Left lung (tissue), 14 donors: ENCODE measurements at places on chromosomes 3 and 15.

DNA sequence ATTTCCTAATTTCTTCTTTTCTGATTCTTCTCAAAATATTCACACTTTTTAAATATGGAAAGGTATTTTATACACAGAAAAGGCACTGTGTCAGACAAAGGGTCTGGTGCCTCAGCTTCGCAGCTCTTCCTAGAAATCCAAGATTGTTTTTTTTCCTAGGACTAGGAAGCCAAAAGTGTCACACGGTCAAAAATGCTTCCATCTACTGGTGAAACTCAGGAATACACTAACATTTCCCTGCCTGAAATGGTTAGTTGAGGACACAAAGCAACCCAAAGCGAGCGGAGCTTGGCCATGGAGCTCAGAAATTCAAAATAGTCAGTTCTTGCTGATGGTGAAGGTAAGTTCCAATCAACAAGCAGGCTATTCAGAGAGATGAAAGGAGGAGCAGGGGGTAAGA, 426.5 kb upstream of the RASGRP1 start:
- no peak for DNase-seq
- no peak overlapping the region for H3K4me3 ChIP-seq
- no peaks in the 10 kb centered on the region for H3K36me3 ChIP-seq
- H3K27me3 ChIP-seq: no peaks in the 10 kb centered on the region

GRCh38 chr15:52496776-52497470, 31.8 kb downstream of the MYO5A start:
- H3K27me3 ChIP-seq: no peaks in the 10 kb centered on the region
- peaks cover 14% of the 10 kb centered on the region for H3K4me1 ChIP-seq
- no peak overlapping the region for H3K27ac ChIP-seq

DNA sequence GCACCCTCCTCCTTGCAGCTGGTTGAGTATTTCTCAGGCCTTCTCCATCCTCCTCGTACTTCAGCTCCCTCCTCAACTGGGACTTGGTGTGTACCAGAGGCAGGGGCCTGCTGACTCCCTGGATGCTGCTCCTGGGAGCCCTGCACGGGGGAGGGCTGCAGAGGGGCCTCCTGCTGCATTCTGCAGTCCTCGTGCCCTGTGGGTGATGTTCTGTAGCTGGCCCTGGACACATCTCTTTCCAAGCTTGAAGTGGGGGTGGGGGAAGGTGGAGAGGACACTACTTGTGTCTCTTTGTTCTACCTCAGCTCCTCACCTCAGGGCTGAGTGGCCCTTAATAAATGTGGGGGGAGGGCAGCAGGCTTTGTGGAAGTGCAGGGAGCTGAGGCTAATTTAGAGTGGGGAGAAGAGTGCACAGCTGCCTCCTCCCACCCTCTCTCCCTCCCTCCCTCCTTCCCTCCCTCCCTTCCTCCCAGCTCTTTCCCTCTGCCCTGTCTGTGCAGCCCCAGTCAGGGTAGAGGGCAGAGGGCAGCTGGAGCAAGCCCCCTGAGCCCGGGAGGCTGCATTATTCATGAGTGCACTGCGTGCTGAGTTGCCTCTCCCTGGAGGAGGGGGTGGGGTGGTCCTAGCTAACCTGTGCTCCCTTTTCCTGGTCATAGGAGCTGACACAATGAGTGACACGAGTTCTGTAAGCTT, 3.7 kb upstream of the GRM2 start:
- no peak for DNase-seq
- H3K27me3 ChIP-seq: no peaks in the 10 kb centered on the region
- no peak overlapping the region for H3K27ac ChIP-seq
- H3K36me3 ChIP-seq: no peaks in the 10 kb centered on the region
- H3K4me3 ChIP-seq: no peak overlapping the region
- H3K4me1 ChIP-seq: peaks cover 10% of the 10 kb centered on the region

DNA sequence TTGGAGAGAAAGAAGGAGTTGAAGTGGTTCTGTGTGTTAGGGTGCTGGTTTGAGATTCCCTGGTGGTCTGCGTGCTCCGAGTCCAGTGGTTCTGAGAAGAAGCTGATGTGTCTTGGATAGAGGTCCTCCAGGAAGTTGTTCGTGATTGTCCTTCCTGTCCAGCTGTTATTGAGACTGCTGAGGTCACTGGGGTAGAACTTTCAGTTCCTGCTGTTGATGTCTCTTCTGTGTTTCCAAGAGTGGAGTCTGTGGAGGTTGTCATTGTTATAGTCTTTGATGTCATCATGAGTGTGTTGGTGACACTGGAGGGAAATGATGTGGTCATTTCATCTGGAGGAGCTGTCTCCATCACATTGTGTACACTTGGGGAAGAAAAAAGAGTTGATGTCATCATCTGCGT, 20.8 kb downstream of the MUC4 start:
- no peaks in the 10 kb centered on the region for H3K36me3 ChIP-seq
- H3K4me3 ChIP-seq: no peak overlapping the region
- no peak overlapping the region for H3K27ac ChIP-seq

- no peak overlapping the region for H3K27ac ChIP-seq
- H3K27me3 ChIP-seq: no peaks in the 10 kb centered on the region
- no peaks in the 10 kb centered on the region for H3K4me1 ChIP-seq
- H3K4me3 ChIP-seq: no peak overlapping the region
- H3K36me3 ChIP-seq: no peaks in the 10 kb centered on the region
Measured at GRCh38 chr15:56410721-56411120, 45.5 kb downstream of the TEX9 start.

DNA sequence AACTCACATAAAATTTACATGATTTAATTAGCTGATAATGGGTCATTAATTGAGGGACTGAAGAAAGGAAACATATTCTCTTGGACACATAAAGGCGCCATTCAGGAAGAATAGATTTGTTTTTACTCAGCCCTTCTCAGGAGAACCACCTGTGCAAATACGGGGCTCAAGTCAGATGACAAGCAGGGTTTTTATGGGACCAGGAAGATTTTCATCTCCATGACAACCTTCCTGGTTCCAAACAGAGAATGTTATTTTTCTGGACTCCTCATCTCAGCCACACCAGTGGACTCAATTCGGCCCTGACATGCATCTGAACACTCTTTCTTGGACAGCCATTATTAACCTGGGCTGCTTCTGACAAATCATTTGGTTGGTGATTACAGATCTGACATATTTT, 120.5 kb downstream of the PDZRN3 start:
- no peak overlapping the region for H3K27ac ChIP-seq
- H3K36me3 ChIP-seq: no peaks in the 10 kb centered on the region
- no peak for DNase-seq

- no peak overlapping the region for H3K4me3 ChIP-seq
- no peak overlapping the region for H3K27ac ChIP-seq
- no peak for DNase-seq
- H3K27me3 ChIP-seq: no peaks in the 10 kb centered on the region
- H3K36me3 ChIP-seq: no peaks in the 10 kb centered on the region
Measured at GRCh38 chr3:131551761-131552160, 49.0 kb upstream of the MRPL3 start.

- no peaks in the 10 kb centered on the region for H3K36me3 ChIP-seq
- H3K27me3 ChIP-seq: no peaks in the 10 kb centered on the region
- DNase-seq: peak; percentile 48
- no peak overlapping the region for H3K4me3 ChIP-seq
- H3K27ac ChIP-seq: no peak overlapping the region
Measured at GRCh38 chr15:83904107-83905040, 250.5 kb downstream of the ADAMTSL3 start.

DNA sequence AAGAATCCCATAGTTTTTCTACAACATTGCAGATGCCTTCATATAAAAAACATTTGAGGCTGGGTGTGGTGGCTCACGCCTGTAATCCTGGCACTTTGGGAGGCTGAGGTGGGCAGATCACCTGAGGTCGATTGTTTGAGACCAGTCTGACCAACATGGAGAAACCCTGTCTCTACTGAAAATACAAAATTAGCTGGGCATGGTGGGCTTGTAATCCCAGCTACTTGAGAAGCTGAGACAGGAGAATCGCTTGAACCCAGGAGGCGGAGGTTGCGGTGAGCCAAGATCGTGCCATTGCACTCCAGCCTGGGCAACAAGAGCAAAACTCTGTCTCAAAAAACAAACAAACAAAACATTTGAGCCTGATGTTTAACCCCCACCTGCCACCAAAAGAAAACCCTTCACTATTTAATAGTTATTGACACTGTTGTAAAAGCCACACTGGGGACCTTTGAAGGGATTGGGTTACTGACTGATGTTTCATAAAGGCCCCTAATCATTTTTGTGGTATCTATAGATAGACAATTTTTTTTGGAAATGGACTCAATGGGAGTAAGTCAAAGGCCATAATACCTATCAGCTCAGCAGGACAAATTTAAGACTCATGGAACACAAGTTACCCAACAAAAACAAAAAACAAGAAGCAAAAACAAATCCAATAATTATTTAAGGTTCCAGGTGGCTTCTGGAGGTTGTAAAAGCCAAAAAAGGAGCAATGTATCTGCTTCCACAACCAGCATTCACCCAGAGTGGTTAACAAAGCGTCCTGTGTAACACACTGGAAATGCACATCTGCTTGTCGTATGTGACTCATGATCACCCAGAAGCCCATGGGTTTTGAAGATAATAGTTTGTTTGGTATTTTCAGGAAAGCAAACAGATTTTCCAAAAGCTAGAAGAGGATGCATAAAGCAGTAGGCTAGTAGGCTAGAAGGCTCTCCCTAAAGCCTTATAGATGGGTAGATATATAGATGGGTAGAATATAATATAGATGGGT, 41.2 kb downstream of the CDCP1 start:
- no peaks in the 10 kb centered on the region for H3K27me3 ChIP-seq
- no peak overlapping the region for H3K4me3 ChIP-seq
- no peak for DNase-seq
- no peak overlapping the region for H3K27ac ChIP-seq

- no peak for DNase-seq
- H3K4me1 ChIP-seq: no peaks in the 10 kb centered on the region
- H3K36me3 ChIP-seq: no peaks in the 10 kb centered on the region
- H3K27me3 ChIP-seq: no peaks in the 10 kb centered on the region
Measured at GRCh38 chr3:53816425-53816824, 29.8 kb downstream of the CHDH start.

- peak overlapping the region; percentile 73 for H3K4me3 ChIP-seq
- no peak for DNase-seq
- no peaks in the 10 kb centered on the region for H3K36me3 ChIP-seq
- peaks cover 21% of the 10 kb centered on the region for H3K4me1 ChIP-seq
Measured at GRCh38 chr3:98731720-98732285, 31.3 kb upstream of the ST3GAL6 start.

DNA sequence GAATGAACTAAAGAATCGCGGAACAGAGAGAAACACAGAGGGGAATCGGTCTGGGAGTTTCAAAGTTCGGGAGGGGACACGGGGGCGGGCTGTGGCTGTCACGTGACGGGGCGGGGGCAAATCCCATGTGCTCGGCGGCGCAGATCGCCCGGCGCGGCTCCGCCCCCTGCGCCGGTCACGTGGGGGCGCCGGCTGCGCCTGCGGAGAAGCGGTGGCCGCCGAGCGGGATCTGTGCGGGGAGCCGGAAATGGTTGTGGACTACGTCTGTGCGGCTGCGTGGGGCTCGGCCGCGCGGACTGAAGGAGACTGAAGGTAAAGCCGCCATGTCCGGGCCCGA, at the start of gene EIF4G1:
Gene EIF4G1 (plus strand): TSS at position 244 of the 337 bp plus-strand sequence. CDS start 1,191 bp downstream, outside the sequence.
- peak; percentile 89 for DNase-seq
- H3K4me3 ChIP-seq: peak within 1 kb of the TSS; percentile 89
- peak within 1 kb of the TSS; percentile 91 for H3K27ac ChIP-seq
- peaks cover 26% of the 10 kb centered on the region for H3K4me1 ChIP-seq

DNA sequence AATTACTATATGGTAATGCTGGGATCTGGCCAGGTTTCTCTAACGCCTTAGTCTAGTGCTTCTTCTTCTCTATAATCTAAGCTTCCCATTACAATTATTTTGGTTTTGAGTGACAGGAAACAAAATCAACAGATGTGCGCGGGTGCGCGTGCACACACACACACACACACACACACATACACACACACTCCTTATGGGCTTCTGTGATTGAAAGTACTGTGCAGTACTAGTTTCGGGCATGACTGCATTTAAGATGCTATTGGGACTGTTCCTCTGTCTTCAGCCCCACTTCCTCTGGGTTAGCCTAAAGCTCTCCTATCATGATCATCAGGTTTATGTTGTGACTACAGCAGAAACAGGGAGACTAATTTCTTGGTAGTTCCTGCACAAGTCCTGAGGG, 32.2 kb downstream of the EPHB1 start:
- H3K4me3 ChIP-seq: no peak overlapping the region
- H3K36me3 ChIP-seq: no peaks in the 10 kb centered on the region
- H3K27ac ChIP-seq: no peak overlapping the region

GRCh38 chr3:163548015-163548414, 1530.3 kb downstream of the SI start:
- H3K27me3 ChIP-seq: no peaks in the 10 kb centered on the region
- no peak for DNase-seq
- no peak overlapping the region for H3K4me3 ChIP-seq
- H3K36me3 ChIP-seq: no peaks in the 10 kb centered on the region

DNA sequence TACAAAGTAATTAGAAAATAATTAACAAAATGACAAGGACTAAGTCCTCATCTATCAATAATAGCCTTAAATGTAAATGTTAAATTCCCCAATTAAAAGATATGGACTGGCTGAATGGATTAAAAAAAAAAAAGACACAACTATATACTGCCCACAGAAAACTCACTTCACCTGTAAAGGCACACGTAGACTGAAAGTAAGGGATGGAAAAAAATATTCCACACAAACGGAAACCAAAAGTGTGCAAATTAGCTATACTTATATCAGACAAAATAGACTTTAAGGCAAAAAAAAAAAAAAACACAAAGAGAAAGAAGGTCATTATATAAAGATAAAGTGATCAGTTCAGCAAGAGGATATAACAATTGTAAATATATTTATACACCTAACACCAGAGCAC, 111.4 kb upstream of the ZBED2 start:
- H3K27me3 ChIP-seq: no peaks in the 10 kb centered on the region
- DNase-seq: no peak
- H3K4me1 ChIP-seq: no peaks in the 10 kb centered on the region
- H3K36me3 ChIP-seq: no peaks in the 10 kb centered on the region
- no peak overlapping the region for H3K4me3 ChIP-seq

DNA sequence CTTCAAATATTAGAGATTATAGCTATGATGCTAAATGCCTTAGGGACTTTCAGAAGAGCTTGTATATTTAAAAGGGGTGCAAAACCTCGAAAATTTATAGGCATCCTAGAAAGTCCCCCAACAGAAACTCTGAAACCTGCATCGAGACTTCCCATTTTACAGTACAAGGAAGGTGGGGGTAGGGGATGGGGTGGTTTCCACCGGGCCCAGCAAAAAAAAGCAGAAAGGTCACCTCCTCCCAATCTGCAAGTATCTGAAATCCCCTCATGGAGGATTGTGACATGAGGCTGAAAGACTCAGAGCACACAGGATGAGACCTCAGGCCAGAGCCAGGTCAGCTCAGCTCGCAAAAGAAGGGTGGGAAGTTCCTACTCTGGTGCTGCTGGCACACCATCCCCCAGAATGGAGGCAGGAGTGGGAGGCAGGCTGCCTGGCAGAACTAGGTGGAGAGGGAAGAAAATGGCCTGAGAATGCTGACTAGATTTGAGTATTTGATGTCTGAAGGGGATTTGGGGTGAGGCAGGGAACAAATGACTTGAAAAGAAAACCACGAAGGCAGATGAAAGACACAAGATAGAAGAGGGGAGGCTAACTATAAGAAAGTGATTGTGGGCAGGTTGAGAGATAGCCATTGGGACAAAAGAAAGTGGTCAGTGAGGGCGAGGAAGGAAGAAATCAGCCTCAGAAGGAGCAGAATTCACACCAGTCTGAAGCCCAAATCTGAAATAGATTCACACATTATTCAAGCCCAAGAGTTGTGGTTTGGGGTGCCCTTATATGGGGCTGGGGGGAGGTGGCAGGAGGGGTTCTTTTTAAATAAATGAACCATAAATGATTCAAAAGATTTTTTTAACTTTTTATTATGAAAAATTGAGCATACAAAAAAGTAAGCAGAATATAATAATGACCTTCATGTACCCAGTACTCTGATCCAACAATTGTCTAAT, 22.5 kb upstream of the TSC22D2 start:
- H3K4me3 ChIP-seq: no peak overlapping the region
- peaks cover 7% of the 10 kb centered on the region for H3K4me1 ChIP-seq
- H3K27ac ChIP-seq: no peak overlapping the region
- no peaks in the 10 kb centered on the region for H3K36me3 ChIP-seq
